H1 (cell line): ENCODE measurements at places on chromosomes 3 and 15.

DNA sequence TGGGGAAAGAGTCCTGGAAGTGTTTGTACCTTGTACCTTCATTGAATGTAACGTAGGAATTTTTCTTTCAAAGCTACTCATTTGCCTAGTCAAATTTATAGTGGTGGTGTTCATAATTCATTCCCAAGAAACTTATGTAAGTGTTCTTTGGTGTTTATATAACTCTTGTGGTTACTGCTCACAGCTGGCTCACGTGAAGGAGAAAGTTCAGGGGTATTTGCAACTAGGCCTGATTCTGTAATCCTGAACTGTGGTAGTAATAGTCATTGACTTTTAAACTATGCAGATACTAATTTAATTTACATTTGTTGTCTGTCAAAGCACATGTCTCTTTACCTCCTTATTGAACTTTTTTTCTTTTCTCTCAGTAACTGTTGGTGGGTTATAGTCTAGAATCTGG, 50.5 kb upstream of the TEX264 start:
- no peak for DNase-seq

DNA sequence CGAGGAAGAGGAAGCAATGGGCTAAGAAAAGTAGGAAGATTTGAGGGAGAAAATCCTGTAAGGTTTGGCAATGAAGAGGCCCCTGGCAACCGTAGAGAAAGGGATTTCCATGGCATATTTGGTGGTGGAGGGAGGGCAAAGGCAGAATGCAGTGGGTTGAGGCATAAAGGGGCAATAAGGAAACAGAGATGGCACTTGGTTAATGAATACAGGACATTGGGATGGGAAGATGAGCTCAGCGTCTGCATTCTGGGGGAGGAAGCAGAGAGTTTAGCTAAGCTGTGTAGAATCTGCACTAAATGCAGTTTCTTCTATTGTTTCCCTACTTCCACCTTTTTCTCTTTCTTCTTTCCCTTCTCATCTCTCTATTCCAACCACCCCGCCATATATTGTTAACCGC, 83.6 kb downstream of the LRTM1 start:
- no peak for DNase-seq

DNA sequence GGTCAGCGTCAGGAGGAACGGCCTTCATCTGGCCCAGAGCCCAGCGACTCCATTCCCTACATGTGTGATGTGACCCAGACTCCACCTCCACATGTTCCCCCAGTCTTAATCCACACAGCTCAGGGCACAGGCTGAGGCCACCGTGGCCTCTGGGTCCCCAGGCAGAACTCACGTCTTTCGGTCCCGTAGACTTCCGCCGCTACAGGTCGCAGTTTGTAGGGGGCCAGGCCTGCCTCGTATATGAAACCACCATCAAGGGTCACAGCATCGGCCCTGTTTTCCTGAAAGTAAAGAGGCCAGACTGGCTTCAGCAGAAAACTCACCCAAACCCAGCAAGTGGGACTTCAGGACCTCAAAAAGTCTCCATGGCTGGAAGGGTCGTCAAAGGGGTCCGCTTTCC, 8.6 kb downstream of the LTF start:
- no peak for DNase-seq

GRCh38 chr15:71301958-71302621, 186.8 kb downstream of the THSD4 start:
- DNase-seq: no peak

DNA sequence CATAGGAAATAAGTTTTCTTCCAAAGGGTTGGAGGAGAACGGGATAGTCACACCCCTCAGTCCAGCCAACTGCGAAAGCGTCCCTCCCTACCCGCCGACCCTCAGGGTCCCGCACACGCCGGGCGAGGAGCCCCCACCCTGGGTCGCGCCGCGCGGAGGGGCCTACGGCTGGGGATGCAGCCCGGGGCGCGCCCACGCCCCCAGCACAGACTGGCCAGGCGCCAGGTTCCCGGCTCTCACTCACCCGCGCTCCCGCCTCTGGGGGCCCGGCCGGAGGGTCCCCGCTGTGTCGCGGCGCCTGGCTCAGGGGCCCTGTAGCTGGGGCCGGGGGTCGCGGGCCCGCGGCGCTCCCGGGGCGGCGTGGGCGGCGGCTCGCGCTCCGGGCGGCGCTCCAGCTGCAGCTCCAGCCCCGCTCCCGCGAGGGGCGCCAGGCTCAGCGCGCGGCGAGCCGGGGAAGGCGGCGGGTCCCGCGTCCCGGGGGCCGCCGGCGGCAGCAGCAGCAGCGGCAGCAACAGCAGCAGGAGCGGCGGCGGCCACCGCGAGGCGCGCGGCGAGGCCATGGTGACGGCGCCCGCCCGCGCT, 375 bp downstream of the HEG1 start:
- DNase-seq: no peak

DNA sequence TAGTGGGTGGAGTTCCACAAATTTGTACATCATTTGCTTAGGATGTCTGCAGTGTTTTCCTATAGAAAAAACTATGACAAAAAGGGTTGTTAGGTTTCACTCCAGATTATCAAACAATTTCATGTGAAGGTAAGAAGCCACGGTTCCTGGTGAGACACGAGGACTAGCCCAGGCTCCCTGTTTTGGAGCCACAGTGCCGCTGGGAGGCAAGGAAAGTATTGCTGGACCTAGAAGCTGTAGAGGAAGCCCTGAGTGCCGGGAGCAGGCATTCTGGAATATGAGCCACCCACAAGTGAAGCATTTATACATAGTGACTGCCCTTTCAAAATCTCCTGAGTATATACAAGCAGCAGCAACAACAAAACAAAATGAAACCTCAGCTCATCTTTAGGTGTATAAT, 142.0 kb downstream of the GABRB3 start:
- DNase-seq: no peak
